ENCODE measurements at places on chromosomes 12 and 14.

DNA sequence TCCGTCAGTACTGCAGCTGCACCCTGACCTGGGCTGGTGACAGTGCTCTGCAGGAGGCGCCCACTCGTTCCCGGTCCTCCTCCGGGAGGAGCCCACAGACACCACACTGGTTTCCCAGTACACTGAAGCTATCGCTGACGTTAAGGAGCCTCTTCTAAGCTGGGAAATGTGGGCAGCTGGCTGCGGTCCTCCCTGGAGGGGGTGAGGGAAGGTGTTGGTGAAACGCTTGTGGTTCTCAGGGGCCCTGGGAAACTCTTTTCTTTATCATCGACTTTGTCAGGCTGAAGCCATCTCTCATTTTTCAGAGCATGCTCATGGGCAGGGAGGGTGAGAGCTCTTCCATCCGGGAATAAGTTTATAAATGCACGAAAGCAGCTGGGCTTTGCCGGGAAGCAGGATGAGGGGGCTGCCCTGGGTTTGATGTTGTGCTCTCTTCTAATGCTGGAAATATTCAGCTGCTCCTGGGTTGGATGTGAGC lies 176.0 kb downstream of the CHST11 start:
- DNase-seq, result peak; percentile 76

GRCh38 chr12:94183708-94184379 lies 35.5 kb downstream of the PLXNC1 start:
- DNase-seq, result no peak

DNA sequence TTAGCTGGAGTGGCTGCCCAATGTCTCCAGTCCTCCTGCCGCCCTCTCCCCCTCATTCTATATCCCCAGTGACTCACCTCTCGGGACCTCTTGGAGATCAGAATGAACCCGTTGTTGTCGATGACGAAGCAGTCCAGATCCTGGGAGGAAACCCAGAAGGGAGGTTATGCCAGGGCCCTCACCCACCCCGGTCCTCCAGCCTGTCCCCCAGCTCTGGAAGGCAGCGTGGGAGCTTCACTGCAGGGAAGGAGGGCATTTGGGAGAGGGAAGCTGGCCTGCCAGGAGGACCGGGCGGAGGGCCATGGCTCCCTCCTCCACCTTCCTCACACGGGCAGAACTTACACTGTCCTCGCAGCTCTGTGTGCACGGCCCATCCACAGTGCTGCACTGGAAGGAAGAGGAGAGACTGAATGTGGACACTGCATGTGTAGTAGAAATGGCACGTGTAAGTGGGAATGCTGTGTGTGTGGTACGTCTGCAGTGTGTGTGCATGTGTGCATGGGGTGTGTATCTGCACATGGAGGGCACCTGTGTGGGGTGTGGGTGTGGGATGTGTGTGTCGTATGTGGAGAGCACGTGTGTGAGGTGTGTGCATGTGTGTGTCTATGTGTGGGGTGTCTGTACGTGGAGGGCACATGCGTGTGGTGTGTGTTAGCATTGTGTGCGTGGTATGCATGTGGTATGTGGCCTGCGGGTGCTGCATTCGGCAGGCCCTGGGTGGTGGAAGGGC lies 10.0 kb upstream of the LRTM2 start:
- peak; percentile 50 for DNase-seq

DNA sequence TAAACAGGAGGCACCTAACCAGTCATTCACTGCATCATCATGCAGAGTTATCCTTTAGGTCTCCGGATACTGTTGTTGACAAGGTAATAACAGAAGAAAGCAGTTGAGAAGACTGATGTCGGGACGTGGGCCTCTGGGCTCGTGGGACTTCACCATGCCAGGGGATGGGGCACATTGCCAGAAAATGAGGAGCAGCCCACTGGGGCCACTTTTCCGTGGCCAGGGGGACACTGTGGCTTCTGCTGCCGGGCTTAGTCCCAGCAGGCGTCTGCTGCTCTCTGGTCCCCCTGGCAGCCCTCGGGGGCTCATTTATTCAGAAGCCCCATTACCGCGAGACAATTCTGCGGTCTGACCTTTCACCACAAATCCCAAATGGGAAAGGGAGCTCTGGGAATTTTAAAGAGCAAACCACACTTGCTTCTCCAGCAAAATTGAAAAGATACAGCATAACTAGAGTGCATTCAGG lies 201.2 kb downstream of the DAD1 start:
- DNase-seq, result peak; percentile 34

DNA sequence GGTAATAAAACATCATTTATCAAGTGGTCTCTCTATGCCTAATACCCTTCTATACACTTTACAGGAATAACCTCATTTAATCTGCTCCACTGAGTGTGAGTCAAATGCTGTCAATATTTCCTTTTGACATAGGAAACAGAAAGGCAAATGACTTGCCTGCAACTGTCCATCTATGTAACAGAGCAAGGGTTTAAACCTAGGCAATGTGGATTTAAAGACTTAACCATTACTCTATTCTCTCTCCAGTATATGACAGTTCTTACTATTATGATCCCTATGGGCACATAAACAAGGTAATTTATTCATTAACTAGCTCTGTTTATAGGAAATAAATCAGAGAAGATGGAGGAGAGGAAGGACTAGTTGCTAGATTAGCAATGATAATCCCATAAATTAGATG lies 70.6 kb downstream of the FSCB start:
- DNase-seq, result no peak

- no peak for DNase-seq
Measured at GRCh38 chr14:96217376-96217913, 12.8 kb downstream of the BDKRB2 start.

DNA sequence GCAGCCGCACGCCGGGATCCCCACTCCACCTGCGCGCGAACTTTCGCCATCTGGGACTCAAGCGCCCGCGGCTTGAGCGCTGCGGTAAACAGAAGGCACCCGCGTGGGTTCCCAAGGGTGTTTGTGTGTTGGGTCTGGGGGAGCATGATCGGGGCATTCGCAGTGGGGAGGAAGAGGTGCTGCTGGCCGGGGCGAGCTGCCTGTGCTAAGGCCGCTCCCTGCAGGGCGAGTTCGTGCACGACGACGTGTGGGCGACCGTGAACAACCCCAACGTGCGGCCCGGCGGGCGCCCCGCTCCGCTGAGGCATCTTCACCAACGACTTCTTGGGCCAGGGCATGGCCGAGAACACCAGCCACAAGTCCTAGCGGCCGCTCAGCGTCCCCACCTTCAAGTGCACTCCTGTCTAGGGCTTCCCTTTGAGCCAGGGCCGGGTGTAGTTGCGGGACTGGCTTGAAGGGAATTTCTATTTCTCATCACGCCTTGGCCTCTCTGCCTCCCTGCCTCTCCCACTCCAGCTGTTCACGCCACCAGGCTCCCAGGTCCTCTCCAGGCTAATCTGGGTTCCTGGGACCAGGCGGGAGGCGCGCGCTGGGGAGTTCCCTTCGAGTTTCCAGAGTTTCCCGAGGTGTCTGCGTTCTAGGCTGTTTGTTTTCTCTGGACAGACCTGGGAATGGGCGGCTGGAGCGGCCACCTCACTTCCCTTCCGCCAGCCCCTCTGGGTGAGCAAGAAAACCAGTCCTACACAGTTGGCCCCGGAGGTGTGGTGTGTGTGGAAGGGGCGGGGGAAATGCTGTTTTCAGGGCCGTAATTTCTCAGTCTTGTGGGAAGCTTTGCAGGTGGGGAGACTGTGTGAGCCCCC lies 417.8 kb upstream of the TMTC1 start:
- DNase-seq, result no peak

GRCh38 chr12:81962126-81962856 lies 203.1 kb upstream of the PPFIA2 start:
- no peak for DNase-seq

DNA sequence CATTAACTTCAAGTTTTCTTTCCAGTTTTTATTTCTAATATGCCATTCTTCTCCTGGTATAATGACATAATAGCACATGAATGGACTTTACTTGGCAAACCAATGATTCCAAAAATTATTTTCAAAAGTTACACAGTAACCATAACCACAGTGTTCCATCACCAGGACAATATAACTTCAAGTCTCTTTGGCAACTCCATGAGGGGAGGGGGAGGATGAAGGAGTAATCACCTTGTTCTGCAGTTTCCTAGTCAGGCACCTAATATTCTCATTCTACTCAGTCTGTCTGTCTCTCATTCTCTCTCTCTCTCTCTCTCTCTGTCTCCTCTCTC lies 66.6 kb downstream of the BTG1 start:
- peak; percentile 32 for DNase-seq

GRCh38 chr14:51504669-51505068 lies 147.0 kb upstream of the FRMD6 start:
- no peak for DNase-seq

DNA sequence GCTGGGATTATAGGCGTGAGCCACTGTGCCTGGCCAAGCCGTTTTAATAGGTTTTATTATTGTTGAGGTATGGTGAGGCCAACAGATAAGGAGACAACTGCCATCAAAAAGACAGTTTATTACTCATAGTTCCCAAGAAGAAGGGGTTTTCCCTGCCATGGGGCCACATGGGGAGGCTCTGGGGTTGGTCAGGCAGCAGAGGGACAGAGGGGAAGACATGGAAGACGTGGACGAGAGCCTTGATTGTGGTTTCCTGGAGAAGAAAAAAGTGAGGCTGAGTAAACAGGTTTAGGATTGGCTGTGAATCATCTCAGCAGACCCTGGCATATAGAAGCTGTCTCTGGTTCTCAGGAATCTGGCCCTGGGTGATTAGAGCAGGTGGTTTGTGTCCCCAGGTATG lies 69.9 kb downstream of the FOXN4 start:
- DNase-seq, result no peak

GRCh38 chr14:93116676-93117200 lies 1.0 kb upstream of the ITPK1 start:
- no peak for DNase-seq

- no peak for DNase-seq
Measured at GRCh38 chr14:52522033-52522432, 30.3 kb downstream of the TXNDC16 start.

- DNase-seq, result peak; percentile 76
Measured at GRCh38 chr14:99271951-99272631, at the start of gene BCL11B. Gene BCL11B, minus strand, starts transcription at chr14:99272197. Its CDS starts 979 bp downstream, at chr14:99271218.

DNA sequence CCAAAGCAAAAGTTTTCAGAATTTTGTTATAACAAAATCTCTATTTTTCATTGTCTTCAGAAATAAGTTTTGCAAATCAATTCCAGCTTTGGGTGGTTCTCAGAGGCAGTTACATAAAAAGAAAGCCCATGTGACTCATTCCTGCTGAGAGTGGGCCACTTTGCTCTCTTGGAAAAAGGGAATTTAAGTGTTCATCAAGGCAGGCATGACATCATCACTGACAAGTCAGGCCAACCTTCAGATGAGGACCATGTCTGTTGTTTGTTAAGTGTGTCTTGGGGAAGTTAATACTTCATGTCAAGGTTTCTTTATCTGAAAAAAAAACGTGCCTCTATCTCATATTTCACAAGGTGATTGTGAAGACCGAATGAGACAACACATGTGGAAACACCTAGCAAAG lies 519.8 kb upstream of the TMPO start:
- no peak for DNase-seq

- no peak for DNase-seq
Measured at GRCh38 chr14:37037636-37038387, 134.6 kb downstream of the SLC25A21 start.

GRCh38 chr14:72925171-72925759 lies 999 bp upstream of the DCAF4 start:
- DNase-seq, result no peak

DNA sequence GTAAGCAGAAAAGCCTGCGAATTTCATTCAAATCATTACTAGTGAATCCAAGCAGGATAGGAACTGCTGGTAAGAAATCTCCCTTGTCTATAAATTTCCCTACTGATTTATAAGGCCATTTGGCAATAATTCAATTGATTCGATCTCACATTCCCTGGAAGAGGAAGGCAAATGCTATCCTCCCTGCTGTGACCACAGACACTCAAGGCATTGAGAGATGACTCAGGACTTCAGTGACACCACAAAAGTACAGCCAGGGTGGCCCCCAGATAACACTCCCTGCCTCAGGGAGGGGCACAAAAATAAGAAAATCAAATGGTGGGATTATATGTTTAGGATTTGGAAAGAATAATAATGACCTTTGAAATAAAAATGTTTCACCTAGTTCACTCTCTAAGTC lies 162.7 kb downstream of the GRIP1 start:
- peak; percentile 72 for DNase-seq

- DNase-seq, result no peak
Measured at GRCh38 chr12:43148691-43149090, 403.3 kb downstream of the ADAMTS20 start.

DNA sequence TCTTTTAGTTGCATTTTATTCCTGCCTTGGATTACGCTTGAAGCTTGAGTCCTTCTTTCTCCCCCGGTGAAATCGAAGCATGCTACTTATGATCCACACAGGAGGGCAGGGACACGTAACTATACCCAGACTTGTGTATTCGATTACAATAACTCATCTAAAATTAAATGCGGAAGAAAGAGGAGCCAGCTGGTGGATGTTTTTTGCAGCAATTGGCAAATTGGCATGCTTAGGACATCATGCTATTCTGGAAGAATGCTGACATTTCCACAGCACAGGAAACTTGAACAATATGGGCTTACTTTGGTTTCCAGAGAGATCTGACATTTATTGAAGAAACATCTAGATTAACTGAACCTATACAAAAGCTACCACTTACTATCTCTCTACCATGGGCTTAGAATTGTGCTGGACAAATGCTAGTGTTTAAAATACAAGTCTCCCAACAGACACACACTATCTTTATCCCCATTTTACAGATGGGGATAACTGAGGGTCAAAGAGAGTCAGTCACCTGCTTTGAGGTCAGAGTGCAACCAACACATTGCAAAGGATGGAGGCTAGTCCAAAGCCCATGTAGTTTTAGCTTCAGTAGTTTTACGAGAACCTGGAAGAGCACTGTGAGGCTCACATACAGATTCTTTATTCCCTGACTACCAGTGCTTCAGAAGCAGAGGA lies 36.3 kb downstream of the LGMN start:
- no peak for DNase-seq

DNA sequence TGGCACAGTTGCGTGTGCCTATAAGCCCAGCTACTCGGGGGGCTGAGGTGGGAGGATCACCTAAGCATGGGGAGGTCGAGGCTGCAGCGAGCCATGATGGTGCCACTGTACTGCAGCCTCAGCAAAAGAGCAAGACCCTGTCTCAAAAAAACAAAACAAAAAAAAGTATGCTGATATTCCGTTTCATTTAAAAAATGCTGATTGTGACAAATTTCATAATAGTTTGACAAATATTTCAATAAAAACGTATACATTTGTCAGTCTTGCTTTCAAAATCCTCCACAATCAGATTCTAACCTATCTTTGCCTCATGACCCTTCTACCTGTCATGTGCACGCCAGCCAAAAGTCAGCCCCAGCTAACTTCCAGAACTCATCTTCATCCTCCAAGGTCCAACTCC lies 9.8 kb downstream of the USP44 start:
- no peak for DNase-seq

DNA sequence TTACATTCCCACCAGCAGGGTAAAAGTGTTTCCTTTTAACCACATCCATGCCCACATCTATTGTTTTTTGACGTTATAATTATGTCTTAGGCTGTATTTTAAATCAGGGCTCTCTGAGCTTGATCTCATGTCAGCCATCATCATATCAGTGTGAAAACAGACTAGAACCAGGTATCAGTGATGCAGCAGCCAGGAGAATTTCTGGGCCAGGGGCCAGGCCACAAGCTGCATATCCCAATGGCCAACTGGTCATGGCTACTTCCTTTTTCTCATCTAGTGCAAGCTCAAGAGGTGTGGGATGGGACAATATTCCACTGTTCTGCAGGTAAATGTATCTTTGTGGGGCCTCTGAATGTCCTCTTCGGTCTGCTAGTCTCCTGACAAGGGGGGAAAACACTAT lies 125.1 kb downstream of the CRADD start:
- no peak for DNase-seq

GRCh38 chr14:94345344-94346064 lies 22.4 kb upstream of the SERPINA6 start:
- DNase-seq, result peak; percentile 94

- DNase-seq, result no peak
Measured at GRCh38 chr12:119949145-119949544, 39.9 kb upstream of the BICDL1 start.

- peak; percentile 74 for DNase-seq
Measured at GRCh38 chr14:38143659-38144505, 63.8 kb upstream of the SSTR1 start.
